Central memory CD4-positive, alpha-beta T cell (primary cell): ENCODE measurements at places on chromosomes 7 and 10.

- no peak for DNase-seq
Measured at GRCh38 chr10:34113504-34114225, 701.4 kb downstream of the PARD3 start.

DNA sequence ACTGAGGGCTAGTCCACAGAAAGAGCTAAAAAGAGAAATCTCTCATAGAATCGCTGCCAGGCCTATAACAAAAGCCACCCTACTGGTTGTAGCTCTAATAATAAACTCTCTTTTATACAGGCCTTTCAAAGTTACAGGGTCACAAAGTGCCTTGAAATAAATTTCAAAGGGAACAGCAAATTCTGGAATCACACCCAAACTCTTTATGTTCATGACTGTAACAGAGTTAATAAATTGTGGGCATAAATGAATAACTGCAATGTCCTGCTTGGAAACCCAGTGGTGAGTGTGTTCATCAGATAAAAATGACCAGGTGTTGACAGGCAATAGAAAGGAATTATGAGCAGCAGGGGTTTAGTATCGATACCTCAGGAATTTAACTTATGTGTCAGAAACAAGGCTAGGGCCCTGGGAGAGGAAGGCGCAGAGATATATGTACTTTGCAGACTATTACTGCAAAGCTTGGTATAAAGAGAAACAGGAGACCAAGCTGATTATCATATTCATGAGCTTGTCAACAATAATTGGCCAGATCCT, 9.3 kb downstream of the CDC14C start:
- DNase-seq = no peak

GRCh38 chr7:148437043-148437442, 153.5 kb upstream of the C7orf33 start:
- no peak for DNase-seq

DNA sequence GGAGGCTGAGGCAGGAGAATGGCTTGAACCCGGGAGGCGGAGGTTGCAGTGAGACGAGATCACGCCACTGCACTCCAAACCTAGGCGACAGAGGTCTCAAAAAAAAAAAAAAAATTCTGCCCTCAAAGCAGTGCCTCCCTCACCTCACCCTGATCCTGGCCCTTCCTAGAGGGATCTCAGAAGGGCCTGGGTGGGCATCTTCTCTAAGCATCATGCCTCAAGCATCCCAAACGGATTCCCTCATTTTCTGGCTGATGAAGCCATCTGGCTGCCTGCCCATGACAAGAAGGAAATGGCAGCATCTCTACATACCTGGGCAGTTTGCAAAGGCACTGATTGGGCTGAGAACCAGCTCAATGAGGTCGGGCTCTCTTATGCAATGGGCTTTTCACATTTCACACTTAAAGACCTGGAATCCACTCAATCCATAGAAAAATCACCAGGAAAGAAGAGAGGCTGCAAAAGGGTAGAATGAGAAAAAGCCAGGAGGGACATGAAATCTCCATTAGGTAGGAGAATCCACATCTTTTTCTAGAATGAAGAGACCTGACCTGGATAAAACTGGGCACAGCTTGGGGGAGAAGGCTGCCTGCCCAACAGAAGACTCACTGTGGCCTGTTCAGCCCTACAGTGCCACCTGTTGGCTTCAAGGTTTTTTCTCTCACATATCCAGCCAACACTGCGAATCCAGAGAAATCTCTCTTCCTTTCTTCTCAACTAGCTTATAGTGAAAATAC, 48.1 kb downstream of the PDLIM1 start:
- DNase-seq = no peak

GRCh38 chr7:26182706-26183105, 17.8 kb downstream of the HNRNPA2B1 start:
- no peak for DNase-seq
